ENCODE measurements at places on chromosomes 6 and 20. TPM values are rescaled to one million over a fixed set of nuclear protein-coding genes. Genes with fewer than 3 reads are reported as not detected.

GMEB2 gene
- total RNA-seq: 14.1 TPM

- no peak for DNase-seq
Measured at GRCh38 chr20:4217349-4217841, 202.0 kb upstream of the RNF24 start.

DNA sequence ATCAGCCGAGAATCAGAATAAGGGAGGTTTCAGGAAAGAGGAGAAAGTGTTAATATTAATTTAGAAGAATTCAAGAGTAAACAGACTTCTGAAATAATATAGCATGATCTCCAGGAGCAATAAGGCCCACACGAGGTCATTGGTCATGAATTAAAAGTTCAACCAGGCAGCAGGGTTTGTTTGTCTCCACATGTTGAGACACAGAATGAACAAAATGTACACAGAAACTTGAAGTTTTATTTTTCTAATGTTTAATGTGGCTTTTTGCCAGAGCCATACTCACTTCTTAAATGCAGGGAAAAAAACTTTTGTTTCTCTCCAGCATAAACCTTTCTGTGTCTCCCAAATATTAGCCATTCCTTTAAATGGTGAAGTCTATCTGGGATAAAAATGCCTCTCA, 504.5 kb downstream of the HDGFL1 start:
- DNase-seq: no peak

GNAS-AS1 gene
- 1.1 TPM for total RNA-seq

GRCh38 chr20:52179331-52180179, 12.0 kb downstream of the ZFP64 start:
- DNase-seq: peak; percentile 50

OPRM1 gene
- not detected for total RNA-seq

- peak; percentile 88 for DNase-seq
Measured at GRCh38 chr6:85323435-85324040, 126.3 kb upstream of the NT5E start.

DNA sequence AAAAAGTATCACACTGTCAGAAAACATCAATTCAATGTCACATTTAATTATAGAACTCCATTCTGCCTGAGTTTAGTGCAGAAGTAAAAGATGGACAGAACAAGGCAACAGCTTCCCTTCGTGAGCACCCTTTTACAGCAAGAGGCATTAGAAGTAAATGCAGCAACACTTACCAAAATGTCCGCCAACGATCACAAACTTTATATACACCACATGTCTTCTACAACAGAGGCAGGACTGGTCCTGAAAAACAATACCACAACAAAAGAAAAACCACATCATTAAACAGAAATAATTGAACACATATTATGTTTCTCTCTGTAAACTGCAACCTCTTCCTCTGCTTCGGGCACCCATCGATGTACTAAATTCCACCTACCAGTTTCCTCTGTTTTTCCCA, 92.9 kb downstream of the FYN start:
- DNase-seq: no peak

DNA sequence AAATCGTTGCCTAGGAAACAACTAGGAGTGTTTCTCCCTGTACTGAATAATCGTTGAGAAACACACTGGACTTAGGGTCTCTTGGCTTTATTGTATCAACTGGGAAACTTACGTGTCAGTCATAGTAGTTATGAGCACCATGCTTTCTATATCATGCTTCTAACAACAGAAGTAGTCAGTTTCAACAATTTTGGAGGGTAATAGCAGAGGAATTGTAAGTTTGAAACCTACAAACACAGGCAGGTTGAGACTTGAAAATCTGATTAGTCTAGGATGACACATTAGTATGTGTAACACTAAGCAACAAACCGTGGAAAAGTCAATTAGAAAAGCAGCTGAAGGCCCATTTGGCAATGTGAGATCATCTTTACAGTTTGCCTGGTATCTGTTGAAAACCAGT, 43.9 kb upstream of the FABP7 start:
- no peak for DNase-seq

DNA sequence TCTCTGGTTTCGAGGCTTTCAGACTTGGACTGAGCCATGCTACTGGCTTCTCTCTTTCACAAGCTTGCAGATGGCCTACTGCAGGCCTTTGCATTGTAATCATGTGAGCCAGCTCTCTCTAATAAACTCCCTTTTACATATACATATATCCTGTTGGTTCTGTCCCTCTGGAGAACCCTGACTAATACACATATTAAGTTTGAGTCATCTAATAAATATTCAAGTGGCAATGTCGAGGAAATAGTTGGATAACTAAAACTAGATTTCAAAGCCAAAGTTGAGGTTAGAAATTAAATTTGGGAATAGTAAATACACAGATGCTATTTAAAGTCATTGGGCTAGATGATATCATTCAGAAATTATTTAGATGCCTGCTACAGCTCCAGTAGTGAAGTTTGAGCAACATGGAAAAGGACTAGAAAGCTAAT, 1343.4 kb downstream of the GRIK2 start:
- DNase-seq: no peak

- DNase-seq: no peak
Measured at GRCh38 chr6:6842291-6842690, 253.8 kb downstream of the LY86 start.

DNA sequence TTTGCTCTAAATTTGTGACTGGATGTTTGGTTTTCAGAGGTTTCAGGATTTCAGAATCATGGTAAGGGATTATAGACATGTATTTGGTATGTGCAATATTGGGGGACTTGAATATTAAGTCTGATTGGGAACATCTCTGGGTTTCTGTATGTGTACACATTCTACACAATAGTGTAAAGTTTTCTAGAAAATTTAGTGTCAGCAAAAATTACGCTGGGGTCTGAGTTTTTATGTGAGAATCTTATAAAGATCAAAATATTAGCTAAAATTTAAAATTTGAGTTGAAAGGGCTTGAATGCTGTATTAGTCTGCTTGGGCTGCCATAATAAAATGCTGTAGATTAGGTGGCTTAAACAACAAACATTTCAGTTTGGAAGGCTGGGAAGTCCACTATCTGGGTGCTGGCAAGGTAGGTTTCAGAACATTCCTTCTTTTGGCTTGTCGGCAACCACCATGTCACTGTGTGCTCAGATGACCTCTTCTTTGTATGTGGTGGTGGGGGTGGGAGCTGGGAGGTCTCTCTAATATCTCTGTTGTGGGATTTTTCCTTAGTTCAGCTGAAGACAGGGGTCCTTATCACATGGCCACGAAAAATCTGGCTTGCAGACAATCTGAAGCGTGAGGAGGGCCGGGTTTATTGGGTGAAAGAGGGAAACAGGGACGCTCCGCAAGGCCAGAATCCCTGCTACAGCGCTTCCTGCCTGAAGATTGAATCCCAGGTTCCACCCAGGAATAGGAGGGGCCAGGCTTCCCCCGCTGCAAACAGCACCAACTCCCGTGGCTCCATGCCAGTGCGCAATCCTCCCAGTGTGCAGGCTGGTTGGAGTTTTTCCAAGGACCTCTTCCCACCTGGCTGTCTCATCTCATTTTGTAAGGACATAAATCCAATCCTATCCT, 299.7 kb downstream of the PLCB1 start:
- DNase-seq: no peak

BCAS4 gene
- total RNA-seq: 11.6 TPM

DNA sequence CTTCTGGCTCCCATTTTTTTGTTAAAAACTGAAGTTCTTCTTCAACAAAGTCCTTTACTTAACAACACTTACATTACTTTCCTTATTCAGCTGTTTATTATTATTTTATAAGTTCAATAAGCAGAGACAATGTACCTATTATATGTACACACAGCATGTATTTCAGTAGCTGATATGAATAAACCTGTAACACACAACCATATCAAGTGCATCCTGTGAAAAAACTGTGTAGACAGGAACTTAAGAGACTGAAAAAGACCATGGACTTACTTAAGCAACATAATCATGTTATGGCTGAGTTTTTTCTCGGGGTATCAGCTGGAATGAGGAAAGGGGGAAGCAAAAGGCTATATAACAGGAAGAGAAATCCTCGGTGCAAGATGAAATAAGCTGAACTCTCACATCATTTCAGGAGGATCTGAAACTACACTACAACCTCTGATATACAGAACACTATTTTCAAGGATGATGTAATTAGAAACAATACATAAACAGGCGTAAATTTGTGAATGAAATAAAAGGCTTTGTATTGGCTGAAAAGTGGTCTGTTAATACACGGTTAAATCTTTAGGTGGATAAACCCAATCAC, 70.9 kb downstream of the REV3L start:
- no peak for DNase-seq

DNA sequence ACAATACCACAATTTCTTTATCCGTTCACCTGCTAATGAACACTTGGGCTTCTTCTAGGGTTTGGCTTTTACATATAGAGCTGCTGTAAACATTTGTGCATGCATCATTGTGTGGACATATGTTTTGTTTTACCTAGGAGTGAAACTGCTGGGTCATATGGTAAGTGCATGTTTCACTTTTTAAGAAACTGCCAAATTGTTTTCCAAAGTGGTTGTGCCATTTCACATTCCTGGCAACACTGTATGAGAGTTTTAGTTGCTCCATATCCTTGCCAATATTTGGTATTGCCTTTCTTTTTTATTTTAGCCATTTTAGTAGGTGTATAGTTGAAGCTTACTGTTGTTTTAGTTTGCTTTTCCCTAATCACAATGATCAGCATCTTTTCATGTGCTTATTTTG, 14.1 kb upstream of the RPN2 start:
- DNase-seq: no peak

HCK gene
- not detected for total RNA-seq

GRCh38 chr6:124064317-124065113, 260.9 kb downstream of the NKAIN2 start:
- DNase-seq: no peak

TENT5A gene
- 0.43 TPM for total RNA-seq

ADAT2 gene
- total RNA-seq: 23.6 TPM

GRCh38 chr6:42963855-42964605, 3.5 kb downstream of the GNMT start:
- peak; percentile 68 for DNase-seq

SRSF12 gene
- total RNA-seq: 0.26 TPM

ADGB gene
- total RNA-seq: not detected

OR12D3 gene
- not detected for total RNA-seq

DNA sequence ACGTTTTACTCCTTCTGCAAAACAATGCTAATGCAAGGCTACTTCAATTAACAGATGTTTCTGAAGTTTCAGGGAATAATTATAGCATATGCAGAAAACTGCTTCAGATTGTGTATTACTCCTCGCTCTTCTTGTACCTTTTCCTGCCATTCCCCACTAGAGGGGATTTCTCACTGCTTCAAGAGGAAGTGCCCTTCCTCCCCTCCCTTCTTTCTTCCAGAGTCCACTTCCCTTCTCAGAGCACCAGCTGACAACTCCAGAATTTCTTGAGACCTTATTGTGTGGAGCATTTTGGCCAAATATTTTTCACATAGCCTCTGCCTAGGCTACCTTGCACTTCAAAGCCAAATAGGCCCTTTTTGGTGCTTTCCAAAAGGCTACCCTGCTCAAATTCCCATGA, 12.7 kb upstream of the MCUR1 start:
- DNase-seq: no peak

GRCh38 chr20:3818155-3819151, 1.9 kb upstream of the AP5S1 start:
- DNase-seq: peak; percentile 39

DNA sequence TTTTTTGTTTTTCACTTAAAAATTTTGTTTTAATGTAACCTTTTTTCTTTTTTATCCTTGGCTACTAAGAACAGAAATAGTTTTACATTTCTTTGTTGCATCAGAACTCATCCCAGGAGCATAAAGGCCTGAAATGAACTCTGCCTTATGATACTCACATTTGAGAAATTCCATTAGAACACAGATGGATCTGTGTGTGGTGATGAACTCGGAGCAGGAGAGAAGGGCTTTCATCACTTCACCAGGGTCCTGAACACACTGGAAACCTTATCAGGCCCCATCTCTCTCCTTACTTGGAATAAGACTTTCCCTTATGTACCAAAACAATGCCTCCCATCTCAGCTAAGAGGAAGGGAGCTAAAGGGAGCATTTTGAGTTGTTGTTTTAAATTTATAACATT, 139.4 kb downstream of the PHF3 start:
- no peak for DNase-seq

EXOC2 gene
- 38.9 TPM for total RNA-seq

- no peak for DNase-seq
Measured at GRCh38 chr6:168363811-168364792, 44.5 kb upstream of the DACT2 start.

EYA2 gene
- total RNA-seq: not detected

ITPR3 gene
- total RNA-seq: 42.6 TPM

- DNase-seq: no peak
Measured at GRCh38 chr6:142235272-142235671, 66.5 kb upstream of the ADGRG6 start.

DNA sequence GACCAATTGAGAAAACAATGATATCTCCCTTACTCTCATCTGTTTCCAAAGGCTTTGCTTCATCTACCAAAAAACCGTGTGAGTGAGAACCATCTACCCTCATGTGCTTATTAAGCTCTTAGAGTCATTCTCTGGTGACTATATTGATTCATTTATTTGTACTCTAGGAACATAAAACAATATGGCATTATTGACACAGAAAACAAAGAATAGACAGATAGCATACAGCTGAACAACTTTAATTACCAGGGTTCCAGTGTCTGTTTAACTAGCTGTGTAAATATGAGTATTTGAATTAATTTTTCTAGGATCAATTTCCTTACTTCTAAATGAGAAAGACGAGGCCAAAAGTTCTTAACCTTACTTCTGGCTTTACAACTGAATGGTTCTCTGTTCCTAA, 31.3 kb upstream of the HEY2 start:
- DNase-seq: no peak

- no peak for DNase-seq
Measured at GRCh38 chr20:49100972-49101371, 54.9 kb downstream of the CSE1L start.
